ENCODE measurements at places on chromosomes 1 and 21.

DNA sequence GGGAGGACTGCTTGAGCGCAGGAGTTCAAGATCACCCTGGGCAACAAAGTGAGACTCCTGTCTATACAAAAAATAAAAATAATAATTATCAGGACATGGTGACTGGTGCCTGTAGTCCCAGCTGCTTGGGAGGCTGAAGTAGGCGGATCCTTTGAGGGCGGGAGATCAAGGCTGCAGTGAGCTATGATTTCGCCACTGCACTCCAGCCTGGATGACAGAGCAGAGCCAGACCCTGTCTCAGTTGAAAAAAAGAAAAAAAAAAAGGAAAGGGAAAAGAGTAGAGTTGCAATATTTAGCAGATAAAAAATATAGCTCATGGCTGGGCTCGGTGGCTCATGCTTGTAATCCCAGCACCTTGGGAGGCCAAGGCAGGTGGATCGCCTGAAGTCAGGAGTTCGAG lies 3.3 kb upstream of the S1PR1 start:
- DNase-seq, result no peak

DNA sequence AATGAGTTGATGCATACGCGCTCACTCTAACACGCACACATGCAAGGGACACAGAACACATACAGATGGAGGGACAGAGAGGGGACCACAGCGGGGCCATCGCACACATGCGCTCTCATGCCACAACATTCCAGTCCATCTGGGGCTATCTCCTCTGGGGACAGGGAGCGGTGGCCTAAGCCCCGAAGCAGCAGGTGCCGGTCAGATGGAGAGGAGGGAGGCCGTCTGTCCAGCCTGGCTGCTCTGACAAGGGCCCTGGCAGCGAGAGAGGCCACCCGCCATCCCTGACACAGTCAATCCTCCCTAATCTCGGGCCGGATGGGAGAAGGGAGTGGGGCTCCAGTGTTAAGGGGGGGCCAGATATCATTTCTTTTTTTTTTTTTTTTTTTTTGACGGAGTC lies 123.5 kb downstream of the KIAA0319L start:
- no peak for DNase-seq

DNA sequence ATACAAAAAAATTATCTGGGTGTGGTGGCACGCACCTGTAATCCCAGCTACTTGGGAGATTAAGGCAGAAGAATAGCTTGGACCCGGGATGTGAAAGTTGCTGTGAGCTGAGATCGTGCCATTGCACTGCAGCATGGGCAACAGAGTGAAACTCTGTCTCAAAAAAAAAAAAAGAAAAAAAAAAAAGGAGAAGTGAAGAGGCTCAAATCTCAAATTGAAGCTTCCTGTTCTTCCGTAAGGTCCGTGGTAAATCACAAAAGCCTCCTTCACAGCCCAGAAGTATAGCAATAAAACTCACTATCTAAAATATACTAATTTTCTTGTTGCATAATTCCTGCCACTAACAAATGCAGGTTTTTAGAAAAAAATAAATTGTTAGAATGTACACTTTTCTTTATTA lies 498.2 kb upstream of the BRINP3 start:
- DNase-seq, result no peak

DNA sequence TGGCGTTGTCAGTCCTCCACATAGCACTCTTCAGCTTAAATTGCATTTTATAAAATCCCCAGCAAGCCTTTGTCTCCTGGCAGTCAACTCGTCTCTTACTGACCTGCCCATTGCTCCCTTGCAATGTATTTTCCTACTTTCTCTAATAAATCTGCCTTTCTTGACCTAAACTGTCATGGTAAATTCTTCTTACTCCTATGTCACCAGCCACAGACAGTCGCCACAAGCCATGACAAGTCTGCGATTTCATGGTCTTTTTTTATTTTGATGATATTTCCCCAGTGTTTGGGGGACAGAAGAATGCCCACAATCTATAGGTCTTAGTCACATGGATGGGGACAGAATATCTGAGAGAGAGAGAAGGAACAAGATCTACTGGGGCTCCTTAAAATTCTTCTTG lies 8.4 kb downstream of the IFNAR2 start:
- no peak for DNase-seq

GRCh38 chr1:168372861-168373371 lies 92.2 kb downstream of the TBX19 start:
- DNase-seq, result no peak

- DNase-seq, result no peak
Measured at GRCh38 chr1:82515650-82516049, 714.9 kb downstream of the ADGRL2 start.

GRCh38 chr1:235557495-235557894 lies 53.2 kb upstream of the B3GALNT2 start:
- no peak for DNase-seq

- no peak for DNase-seq
Measured at GRCh38 chr1:175319912-175320230, 127.3 kb upstream of the KIAA0040 start.

- no peak for DNase-seq
Measured at GRCh38 chr1:100657876-100658715, 61.4 kb upstream of the VCAM1 start.

DNA sequence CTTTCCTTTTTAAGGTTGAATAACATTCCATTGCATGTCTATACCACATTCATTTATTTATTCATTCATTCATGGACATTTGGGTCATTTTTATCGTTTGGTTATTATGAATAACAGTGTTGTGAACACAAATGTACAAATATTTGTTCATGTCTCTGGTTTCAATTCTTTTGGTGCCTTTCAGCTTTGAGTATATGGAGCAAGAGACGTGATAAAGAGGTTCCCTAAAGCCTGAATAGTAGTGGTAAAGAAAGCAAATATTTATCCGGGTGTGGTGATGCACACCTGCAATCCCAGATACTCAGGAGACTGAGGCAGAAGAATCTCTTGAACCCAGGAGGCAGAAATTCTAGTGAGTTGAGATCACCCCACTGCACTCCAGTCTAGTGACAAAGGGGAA lies 5.3 kb upstream of the RLF start:
- no peak for DNase-seq

GRCh38 chr1:30872033-30872947 lies 36.3 kb downstream of the SDC3 start:
- no peak for DNase-seq

DNA sequence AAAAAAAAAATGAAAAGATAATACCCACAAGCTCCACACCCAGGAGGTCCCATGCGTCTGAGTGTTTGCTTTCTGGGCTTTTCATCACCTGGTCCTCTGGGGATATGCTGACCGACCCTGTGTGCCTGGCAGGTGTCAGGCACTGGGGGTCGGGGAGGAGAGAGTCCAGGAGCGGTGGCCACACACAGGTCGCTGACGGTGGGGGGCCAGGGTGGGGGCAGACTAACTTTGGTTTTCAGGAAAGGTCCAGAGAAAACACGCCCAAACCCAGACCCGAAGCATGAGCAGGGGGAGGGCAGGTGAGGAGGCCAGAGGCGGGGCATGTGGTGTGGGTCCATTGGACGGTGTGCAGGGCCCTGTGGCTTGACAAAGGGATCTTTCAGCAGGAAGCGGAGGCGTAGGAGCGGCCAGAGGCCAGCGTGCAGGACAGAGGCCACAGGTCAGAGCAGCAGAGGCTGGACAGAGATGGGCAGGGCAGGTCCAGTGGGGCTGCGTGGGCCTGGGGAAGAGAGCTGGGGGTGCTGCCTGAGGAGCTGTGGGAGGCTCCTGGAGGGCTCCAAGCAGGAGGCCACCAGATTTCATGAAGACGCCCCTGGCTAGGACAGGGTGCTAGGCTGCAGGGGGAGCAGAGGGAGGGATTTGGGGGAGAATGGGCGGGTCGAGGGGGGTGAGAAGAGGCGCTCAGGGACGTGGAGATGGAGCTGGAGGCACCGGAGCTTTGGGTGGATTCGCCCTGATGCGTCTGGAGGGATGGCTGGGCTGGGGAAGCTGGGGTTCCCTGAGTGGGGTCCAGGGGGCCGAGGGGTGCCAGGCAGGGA lies 15.8 kb downstream of the RNF223 start:
- DNase-seq, result no peak

GRCh38 chr1:39226836-39227235 lies 22.3 kb downstream of the MACF1 start:
- DNase-seq, result no peak

GRCh38 chr1:41812051-41812450 lies 106.7 kb downstream of the HIVEP3 start:
- peak; percentile 34 for DNase-seq

DNA sequence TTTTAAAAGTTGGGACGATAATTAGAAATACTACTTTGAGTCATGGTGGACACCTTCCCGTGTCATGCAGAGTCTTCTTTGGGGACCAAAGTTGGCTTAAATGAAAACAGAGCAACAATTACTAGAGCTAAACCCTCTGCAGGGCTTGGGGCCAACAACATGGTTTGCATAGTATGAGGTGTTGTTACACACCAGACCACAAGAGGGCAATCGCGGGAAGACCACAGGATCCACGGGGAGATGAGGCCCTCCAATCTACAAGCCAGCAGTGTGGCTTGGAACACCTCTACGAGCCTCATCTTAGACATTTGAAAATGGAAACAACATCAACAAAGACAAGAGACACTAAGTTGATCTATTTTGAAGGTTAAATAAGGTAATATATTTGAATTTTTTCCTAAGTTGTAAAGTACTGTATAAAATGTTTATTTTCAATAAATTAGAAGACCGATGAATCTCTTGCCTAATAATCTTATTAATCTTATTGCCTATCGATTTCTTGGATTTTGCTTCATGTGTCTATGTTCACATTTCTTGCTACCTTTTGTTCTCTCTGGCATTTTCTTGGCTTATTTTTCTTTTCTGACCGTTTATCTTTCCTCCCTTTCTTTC lies 8.2 kb upstream of the SMCP start:
- DNase-seq, result peak; percentile 17

GRCh38 chr21:45367402-45368351 lies 37.3 kb upstream of the COL18A1 start:
- no peak for DNase-seq

- DNase-seq, result no peak
Measured at GRCh38 chr1:26814377-26814776, 12.1 kb upstream of the ZDHHC18 start.

DNA sequence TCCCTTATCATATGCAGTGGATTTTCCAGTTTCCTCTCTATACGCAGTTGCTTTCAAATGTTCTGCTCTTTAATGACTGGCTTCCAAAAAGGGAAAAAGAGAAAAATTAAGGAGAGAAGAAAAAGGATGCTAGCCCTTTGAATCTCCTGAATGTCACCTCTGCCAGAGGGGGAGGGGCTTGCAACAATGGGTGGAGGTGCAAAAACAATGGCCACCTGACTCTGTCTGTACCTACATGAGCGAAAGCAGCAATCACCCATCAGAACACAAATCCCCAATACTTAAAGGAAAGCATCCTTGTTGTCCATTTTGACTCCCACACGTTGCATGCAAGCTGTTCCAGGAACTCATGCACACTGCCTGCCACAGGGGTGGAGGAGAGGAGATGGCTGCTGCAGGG lies 61.2 kb downstream of the CCDC30 start:
- no peak for DNase-seq

- DNase-seq, result no peak
Measured at GRCh38 chr1:22238356-22239224, 95.7 kb upstream of the WNT4 start.

- DNase-seq, result no peak
Measured at GRCh38 chr1:33400153-33400911, 30.6 kb downstream of the PHC2 start.

- no peak for DNase-seq
Measured at GRCh38 chr1:179881642-179882252, 338 bp upstream of the TOR1AIP1 start.

DNA sequence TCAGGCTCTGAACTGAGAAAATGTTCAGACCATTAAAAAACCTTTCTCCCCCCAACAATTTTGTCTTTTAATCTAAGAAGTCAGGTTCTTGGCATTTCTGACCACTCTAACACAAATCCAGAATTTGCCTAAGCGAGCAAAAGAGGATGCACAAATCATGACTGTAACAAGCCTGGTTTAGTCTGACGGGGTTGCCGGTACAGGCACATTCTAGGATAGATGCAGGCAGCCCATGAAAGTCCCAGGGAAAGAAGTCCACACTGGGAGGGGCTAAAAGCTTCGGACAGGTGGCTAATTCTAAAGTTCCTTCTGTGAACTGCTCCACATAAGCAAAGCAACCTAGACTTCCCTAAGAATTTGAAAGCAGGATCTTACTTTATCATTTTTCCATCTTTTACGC lies 48.0 kb upstream of the KCNE1 start:
- DNase-seq, result no peak

- DNase-seq, result no peak
Measured at GRCh38 chr21:16007943-16008342, 278.2 kb downstream of the USP25 start.

DNA sequence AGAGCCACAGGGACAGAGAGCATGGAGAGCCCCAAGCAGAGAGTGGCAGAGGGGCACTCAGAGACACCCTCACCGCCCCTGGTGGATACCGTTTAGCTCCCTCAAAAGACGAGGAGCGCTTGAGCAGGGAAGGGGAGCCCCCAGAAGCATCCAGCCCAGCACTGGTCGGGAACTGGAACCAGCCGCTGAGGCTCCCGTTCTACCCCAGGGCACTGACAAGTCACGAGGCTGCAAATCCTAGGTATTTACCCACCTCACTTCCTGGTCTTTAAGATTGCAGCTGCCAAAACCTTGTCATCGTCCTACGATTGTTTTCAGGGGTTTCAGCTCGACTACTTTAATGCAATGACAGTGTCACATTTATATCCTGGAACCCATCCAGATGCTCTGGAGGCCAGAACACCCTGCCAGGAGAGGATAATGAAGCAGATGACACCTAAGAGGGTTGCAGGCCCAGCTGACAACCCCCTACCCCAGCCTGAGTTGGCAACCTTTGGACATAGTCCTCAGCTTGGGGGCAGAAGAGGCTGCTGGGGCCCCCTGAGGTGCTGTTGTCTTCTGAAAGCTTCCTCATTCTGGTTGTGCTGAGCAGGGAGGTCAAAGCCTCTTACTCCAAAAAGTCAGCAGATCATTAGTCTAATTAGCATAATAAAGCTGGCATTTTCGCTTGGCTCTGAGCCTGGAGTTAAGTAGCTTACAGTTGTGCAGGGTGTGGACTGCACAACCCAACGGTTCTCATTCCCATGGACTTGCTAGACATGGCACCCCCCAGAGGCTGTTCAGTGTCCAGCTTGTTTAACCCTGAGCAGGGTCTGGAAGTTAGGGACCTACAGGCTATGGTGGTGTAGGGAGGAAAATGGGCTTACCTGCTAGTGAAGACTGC lies 20.6 kb upstream of the BACE2 start:
- DNase-seq, result no peak

GRCh38 chr1:26412180-26412840 lies 1.7 kb downstream of the LIN28A start:
- no peak for DNase-seq

- no peak for DNase-seq
Measured at GRCh38 chr1:206680279-206680678, 4.4 kb upstream of the MAPKAPK2 start.

GRCh38 chr21:38804789-38805327 lies 871 bp upstream of the ETS2 start:
- peak; percentile 11 for DNase-seq

GRCh38 chr1:162868972-162869371 lies 8.0 kb upstream of the CCDC190 start:
- no peak for DNase-seq

- DNase-seq, result no peak
Measured at GRCh38 chr1:109677459-109677858, 9.6 kb downstream of the GSTM2 start.

GRCh38 chr1:169484683-169485430 lies 887 bp downstream of the SLC19A2 start:
- DNase-seq, result peak; percentile 7

- DNase-seq, result no peak
Measured at GRCh38 chr1:88457197-88457596, 226.9 kb upstream of the PKN2 start.
